ENCODE measurements at places on chromosomes 7 and 10.

- no peak for DNase-seq
Observed at GRCh38 chr10:83252596-83252995, 886.7 kb upstream of the GHITM start.

- no peak for DNase-seq
Observed at GRCh38 chr7:113809581-113809980, 109.2 kb downstream of the PPP1R3A start.

DNA sequence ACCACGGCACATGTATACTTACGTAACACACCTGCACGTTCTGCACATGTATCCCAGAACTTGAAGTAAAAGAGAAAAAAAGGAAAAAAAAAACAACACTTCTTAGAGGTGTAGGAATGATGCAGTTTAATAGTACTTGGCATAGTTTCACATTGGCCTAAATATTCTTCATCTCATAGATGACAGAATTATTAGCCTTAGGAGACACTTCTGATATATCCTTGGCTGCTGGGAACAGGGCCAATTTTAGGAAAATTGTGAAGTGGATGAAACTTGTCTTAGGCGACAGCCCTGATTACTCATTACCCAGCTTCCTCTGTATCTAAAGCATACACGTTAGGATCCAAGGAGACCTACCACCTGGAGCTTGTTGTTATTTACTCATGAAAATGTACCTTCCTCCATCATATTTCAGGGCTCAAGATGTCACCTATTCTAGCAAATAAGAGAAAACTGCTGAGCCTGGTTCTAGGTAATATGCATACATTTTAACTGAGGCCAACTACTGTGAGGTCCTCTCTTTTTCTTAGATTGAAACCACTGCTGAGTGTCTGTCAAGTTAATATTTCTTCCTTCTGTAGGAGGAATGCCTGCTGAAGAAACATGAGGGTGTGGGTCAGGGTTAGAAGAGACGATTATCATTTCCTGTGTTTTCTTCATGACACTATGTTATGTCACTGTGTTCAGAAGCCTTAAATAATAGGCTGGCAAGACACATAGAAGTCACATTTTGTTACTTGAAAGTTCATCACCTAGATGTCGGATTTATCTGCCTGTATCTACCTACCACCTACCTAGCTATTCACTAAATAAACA is 44.3 kb downstream of the CPED1 start:
- no peak for DNase-seq

GRCh38 chr10:132480356-132480755 is 57.2 kb upstream of the INPP5A start:
- no peak for DNase-seq

GRCh38 chr10:63665670-63666134 is 144.5 kb downstream of the REEP3 start:
- DNase-seq = no peak

GRCh38 chr7:45070254-45070642 is 18.5 kb downstream of the NACAD start:
- DNase-seq = no peak

DNA sequence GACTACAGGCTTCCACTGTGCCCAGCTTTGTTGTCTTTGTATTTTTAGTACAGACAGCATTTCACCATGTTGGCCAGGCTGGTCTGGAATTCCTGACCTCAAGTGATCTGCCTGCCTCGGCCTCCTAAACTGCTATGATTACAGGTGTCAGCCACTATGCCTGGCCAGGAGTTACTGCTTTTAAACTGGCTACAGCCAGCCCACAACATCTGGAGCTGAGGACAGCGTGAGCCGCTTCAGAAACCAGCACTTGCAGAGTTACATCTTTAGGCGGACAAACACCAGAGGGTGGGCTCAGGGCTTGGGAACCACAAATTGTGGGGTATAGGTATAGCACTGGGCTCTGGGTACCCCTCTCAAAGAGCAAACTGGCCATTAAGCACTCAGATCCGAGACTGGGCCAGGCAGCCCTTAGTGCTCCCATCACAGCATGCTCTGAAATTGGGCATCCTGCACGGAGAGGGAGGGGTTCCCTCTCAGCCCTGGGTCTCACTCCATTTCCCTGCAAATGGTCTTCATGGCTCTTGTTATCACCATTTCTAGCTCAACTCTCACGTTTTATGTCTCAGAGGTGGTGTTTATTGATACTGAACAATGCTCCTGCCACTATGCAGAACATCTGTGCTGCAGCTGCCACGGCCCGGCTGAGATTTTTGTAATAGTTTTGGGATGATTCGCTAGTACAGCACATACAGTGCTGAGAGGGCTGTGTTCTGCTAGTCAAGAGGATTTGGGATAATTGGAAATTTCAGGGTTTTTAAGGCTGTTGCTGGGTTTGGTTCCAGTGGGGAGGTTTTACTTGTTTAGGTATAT is 146.4 kb upstream of the LYZL2 start:
- DNase-seq = no peak

DNA sequence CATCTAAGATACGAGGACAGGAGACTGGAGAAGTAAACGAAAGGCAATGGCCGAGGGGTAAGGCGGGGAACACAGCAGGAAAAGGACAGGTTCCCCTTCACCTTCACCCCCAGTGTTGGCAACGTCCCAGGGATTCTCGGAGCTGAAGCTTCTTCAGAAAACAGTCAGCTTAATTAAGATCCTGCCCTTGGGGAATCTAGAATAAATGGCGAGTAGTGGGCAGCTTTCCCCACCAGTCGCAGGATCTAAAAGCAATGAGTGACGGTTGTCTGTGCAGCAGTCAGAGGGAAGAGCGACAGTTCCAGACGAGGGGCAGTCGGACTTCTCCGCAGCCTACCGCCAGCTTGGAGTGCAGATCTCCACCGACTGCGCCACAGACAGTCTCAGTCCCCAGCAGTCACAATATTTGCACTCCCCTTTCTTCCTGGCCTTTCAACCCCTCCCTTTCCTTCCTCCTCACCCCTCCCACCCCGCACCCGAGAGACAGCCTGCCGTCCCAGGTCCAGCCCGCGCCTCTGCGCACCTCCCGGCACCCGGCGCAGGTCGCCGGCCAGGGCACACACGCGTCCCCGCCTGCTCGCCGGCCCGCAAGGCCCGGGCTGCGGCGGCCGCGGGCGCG is 10.9 kb upstream of the SP8 start:
- peak; percentile 43 for DNase-seq

DNA sequence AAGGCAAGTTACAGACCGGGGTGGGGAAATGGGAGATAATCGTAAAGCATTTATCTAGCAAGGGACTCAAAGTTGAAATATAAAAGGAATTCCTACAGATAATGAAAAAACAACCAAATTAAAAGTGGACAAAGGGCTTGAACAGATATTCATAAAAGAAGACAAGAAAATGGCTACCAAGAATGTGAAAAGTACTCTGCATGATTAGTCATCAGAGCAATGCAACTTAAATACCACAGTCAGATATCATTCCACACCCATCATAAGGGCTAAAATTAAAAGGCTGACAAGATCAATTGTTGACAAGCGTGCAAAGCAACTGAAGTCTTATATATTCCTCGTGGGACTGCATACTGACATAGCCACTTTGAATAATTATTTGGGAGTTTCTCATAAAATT is 124.6 kb upstream of the RSU1 start:
- DNase-seq = no peak

- DNase-seq = peak; percentile 60
Observed at GRCh38 chr10:110355922-110356627, 51.4 kb upstream of the SMNDC1 start.

- DNase-seq = no peak
Observed at GRCh38 chr10:50574305-50574704, 49.5 kb downstream of the SGMS1 start.

GRCh38 chr7:129609666-129610065 is 1.9 kb upstream of the NRF1 start:
- DNase-seq = no peak

GRCh38 chr10:112131996-112132395 is 51.6 kb downstream of the GPAM start:
- no peak for DNase-seq

DNA sequence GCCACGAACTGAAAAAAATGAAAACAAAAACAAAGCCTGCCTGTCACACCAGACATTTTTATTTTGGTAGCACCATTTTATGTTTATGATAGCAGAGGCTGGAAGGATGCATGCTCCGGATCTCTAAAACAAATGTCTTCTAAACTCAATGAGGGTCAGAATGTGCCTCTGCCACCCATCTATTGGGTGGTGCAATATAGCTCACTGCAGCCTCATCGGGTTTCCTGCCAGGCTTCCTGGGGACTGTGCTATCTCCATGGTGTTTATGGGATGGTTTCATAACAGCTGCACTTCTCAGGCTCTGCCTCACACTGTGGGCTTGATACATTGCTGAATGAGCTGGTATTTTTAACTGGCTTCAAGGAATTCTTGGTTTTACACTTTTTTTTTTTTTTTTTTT is 94.4 kb downstream of the ITIH5 start:
- no peak for DNase-seq

DNA sequence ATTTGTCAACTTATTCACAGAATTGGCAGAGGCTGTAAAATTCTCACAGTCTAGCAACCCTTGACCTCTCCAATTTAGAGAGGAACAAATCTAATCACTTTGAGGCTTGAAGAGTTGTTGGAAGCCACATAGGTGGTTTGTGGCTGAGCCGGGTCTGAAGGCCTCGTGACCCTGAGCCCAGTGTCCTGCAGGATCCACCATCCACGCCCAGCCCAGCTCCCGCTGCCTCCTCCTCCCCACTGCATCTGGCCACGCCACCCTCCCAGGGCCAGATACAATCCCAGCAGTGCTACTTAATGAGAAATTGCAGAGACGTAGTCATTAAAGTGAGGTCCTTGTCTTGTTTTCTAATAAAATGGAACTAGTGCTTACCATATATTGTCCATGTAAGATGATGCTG is 81.4 kb upstream of the SHH start:
- DNase-seq = no peak

- no peak for DNase-seq
Observed at GRCh38 chr7:138483531-138483930, 23.5 kb downstream of the TRIM24 start.
